ENCODE measurements at places on chromosomes 3 and 15.

- peak; percentile 38 for DNase-seq
These were observed 7.9 kb downstream of the RPSA start for GRCh38 chr3:39414421-39414907.

DNA sequence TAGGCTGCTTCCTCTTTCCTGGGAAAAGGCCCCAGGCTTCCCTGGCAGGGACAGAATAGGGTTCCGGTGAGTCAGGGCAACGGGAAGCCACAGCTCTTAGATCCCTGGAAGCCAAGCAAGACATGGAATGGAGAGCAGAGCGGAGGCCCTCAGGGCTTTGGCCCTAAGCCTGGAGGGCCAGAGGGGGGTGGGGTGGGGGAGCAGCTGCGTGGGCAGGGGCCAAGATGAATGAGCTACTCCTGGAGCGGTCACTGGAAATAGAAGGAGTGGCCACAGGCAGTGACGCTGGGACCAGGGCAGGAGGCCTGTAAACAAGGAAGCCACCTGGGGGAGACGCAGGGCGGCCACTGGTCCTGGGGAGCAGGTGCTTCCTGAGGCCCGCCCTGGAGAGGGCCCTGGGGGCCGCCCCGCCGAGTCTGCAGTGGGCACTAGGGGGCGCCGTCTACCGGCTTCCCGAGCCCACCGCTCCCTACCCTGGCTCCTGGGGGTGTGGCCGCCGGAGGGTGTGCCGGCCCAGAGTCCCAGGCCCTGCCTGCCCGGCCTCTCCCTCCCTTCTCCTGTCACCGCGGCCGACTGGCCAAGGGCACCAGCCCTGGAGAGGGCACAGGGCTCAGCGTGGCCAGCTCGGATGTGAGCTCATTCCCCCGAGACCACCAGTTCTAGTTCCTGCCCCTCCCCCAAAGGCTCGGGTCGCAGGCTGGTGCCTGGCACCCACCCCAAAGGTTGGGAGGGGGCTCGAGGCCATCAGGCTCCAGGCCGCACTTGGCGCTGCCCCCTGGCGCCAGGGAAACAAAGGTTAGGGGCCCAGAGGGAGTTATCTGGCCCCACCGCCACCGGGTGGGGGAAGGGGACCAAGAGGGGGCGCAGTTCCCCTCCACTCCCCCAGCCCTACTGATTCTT lies 12.1 kb downstream of the VPS18 start:
- peak; percentile 70 for DNase-seq

GRCh38 chr3:143295201-143296080 lies 175.9 kb downstream of the CHST2 start:
- DNase-seq = peak; percentile 27

DNA sequence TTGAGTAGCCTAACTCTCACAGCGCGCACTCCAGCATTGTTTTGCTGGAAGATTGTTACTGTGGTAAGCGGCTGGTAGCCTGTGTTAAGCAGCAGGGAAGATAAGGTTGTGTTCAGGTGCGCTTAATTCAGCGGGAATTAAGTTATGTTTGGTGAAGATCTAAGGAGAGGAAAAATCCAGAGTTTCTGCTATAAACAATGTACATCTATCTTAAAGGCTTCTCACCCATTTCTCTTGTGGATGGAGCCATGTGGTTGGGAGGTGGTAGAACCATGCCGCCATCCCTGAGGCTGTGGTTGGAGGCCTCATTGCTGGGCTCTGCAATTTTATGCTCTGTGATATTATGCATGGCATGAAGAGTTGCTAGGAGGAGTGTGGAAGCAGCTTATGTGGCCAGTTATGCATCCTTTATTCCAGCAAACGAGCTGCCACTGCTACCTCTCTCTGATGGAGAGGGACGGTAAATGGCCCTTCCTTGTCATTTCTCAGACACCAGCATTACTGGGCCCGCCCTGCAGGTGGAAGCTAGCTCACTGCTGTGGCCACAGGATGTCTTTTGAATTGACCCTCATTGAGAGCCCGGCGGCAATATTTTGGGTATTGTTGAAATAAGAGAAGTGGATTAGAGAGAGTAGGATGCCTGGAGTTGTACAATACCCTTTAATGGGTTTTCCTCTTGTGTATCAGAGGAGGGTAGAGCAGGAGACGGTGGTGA lies 1.3 kb downstream of the MINAR1 start:
- no peak for DNase-seq

- no peak for DNase-seq
These were observed 21.9 kb downstream of the ZIC4 start for GRCh38 chr3:147384210-147385058.

DNA sequence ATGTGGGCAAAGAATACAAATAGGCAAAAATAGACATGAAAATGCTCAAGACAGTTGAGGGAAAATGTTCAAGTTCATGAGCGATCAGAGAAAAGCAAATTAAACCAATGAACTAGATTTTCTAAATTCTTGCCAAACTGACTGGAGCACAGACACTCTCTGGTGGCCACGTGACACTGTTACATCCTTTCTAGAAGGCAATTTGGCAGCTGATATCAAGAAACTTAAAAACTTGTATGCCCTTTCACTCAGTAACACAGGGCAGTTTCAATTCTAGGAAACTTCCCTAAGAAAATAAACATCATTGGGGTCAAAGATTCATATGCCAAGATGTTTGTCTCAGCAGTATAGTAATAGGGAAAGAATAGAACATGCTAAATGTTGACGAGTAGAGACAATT lies 52.2 kb downstream of the ABHD5 start:
- no peak for DNase-seq

GRCh38 chr15:76875911-76876310 lies 29.2 kb downstream of the SCAPER start:
- no peak for DNase-seq

DNA sequence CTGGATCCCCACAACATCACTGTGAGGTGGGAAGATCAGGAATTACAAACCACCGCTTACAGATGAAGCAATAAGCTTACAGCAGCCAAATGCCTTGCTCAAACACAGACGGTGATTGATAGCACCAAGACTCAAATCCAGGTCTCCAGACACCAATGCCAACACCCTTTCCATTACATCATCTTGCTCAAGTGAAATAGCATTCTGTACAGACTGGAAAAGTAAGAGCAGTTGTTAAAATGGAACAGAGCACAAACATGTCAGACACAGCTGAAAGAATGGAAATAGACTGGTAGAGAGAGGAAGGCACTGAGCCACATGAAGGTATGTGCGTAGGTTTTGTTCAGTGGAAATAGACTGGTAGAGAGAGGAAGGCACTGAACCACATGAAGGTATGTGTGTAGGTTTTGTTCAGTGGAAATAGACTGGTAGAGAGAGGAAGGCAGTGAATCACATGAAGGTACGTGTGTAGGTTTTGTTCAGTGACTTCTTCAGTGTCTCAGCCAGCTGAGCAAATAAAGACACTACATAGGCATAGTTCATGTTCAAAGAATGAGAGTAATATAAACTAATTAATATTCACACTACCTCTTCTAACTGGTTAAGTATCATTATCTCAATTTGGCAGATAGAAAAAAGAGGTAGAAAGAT lies 15.6 kb downstream of the CLDN1 start:
- peak; percentile 96 for DNase-seq

- no peak for DNase-seq
These were observed 22.1 kb upstream of the ATP2B2 start for GRCh38 chr3:10527295-10528001.

GRCh38 chr3:137110392-137110996 lies 152.7 kb downstream of the IL20RB start:
- DNase-seq = peak; percentile 43

GRCh38 chr3:100899440-100900091 lies 93.7 kb downstream of the ABI3BP start:
- DNase-seq = no peak

- DNase-seq = no peak
These were observed 89.9 kb upstream of the TBL1XR1 start for GRCh38 chr3:177287231-177287630.

GRCh38 chr3:125194849-125195601 lies 17.5 kb downstream of the SLC12A8 start:
- no peak for DNase-seq

- DNase-seq = no peak
These were observed 241.5 kb upstream of the CTDSPL start for GRCh38 chr3:37620071-37620635.

- no peak for DNase-seq
These were observed 384.4 kb upstream of the ARPP21 start for GRCh38 chr3:35254917-35255316.

DNA sequence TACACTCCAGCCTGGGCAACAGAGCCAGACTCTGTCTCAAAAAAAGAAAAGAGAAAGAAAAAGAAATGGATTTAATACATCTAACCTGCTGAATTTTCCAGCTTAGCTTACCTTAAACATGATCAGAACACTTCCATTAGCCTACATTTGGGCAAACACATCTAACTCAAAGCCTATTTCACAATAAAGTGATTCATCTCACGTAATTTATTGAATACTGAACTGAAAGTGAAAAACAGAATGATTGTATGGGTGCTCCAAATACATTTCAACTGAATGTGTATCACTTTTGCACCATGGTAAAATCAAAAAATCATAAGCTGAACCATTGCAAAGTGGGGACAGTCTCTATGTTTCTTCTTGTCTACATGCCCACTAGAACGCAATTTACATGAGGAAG lies 9.0 kb downstream of the PIK3R4 start:
- peak; percentile 29 for DNase-seq

DNA sequence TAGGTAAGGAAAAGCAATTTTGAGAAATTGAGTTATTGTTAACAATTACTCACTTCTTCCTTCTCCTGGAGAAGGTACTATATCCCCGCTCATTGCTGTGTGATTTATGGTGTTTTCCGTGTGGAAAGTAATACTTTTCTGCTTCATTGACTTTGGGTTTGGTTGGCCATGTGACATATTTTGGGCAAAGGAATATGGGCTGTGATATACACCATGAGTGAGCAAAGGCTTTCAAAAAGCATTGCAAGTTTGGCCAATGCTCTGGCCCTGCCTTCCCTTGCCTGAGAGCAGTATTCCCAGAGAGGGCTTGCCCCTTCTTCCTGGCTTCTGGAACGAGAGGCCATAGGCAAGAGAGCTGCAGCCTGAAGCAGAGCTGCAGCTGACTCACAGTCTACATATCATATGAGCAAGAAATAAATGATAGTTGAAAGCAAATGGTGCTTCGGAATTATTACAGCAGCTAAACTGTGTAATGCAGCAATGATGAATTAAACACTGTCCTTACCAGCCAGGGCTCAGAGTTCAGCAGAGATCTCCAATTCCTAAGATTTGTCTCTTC lies 216.8 kb upstream of the CD96 start:
- no peak for DNase-seq

DNA sequence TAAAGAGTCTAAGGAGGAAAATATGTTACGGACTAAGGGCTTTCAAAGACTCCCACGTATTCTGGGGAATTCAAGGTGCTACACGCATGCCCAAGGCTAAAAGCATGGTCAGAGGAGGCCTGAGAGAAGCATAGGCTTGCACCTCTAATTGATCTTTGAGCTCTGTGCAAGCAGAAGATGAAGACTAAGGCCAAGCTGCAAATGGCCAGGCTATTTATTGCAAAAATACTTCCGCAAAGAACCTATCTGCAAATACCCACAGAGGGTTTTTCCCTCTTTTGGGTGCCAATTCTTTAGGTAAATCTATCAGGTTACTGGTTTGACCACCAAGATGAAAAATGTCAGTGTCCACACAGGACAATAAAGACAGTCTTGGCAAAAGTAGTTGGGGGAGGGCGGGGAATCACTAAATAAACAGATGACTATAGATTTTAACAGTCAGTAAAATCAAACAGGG lies 119.5 kb downstream of the STAG1 start:
- DNase-seq = no peak

DNA sequence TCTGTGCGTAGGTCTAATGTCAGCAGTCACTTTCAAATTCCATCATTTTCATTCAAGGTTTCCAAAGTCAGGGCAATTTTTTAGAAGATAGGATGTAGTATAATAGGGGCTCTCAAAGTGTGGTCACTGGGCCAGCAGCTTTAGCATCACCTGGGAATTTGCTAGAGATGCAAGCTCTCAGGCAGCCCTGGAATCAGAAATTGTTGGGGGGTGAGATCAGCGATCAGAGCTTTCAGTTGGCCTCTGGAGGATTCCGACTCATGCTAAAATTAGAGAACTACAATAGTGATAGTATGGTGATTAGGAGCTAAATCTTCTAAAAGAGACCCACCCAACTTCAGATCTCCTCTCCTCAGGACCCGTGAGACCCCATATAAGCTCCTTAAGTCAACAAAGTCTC lies 2.4 kb upstream of the FRMD4B start:
- no peak for DNase-seq

- no peak for DNase-seq
These were observed 90.6 kb downstream of the ATP10A start for GRCh38 chr15:25772500-25772899.

- no peak for DNase-seq
These were observed 46.0 kb downstream of the NSMCE3 start for GRCh38 chr15:29223640-29224039.

GRCh38 chr15:69359722-69360121 lies 54.4 kb upstream of the KIF23 start:
- DNase-seq = peak; percentile 38

- DNase-seq = no peak
These were observed 79.0 kb upstream of the MLF1 start for GRCh38 chr3:158491968-158492367.

DNA sequence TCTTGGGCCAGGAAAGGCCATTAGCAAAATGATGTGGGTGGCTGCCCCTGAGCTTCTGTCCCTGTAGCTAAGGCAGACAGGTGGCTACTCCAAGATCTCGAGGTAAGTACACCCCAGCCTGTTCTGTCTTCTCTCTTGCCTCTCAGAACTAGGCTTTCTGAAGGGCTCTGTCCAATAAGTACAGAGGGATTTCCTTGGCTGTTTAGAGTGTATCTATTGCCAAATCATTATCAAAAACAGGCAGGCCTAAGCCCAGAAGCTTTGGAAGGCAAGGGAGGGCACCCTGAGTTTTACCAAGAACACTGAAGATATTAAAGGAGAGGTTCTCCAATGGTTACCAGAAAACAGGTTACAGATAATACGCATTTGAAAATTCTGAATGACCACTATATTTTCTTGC lies 156.6 kb downstream of the MYRIP start:
- no peak for DNase-seq

DNA sequence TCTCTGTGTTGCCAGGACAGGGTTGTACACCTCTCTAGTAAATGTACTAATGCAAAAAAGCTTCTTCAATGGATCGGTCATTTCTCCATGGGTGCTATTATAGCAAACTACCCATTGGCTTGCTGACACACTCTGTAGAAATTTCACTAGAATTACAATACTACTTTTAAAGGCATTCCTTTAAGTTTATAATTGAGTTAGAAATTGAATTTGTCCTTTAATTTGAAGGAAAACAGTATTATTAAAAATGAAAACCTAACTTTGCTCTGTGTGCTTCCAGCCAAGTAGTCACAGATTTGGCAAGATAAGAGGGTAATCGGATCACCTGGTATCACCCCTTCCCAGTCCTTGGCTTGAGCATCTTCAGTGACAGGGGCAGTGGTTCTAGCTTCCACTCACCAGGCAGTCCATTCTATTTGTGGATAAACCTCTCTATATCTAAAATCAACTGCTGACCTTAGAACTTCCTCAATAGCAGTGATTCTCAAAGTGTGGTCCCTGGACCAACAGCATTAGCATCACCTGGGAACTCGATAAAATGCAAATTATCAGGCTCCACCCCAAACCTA lies 93.2 kb downstream of the GHSR start:
- DNase-seq = no peak

All from epithelial cell of esophagus (primary cell).